Forelimb muscle (tissue), 1 donor: ENCODE measurements at places on chromosomes 2 and 18. TPM values are rescaled to one million over a fixed set of nuclear protein-coding genes. Genes with fewer than 3 reads are reported as not detected.

Gene YWHAQ
- 174 TPM for polyA plus RNA-seq

Gene IGFBP5
- 468 TPM for polyA plus RNA-seq

Gene STRN
- polyA plus RNA-seq = 22.5 TPM

Gene LYG1
- polyA plus RNA-seq = 2.8 TPM

Gene GPD2
- 11.8 TPM for polyA plus RNA-seq

Gene CCDC121
- 5.4 TPM for polyA plus RNA-seq

Gene PARD3B
- 6.8 TPM for polyA plus RNA-seq

Gene PEX13
- 23.9 TPM for polyA plus RNA-seq

Gene PDE11A
- polyA plus RNA-seq = 1.00 TPM
